ENCODE measurements at places on chromosomes 4 and X.

DNA sequence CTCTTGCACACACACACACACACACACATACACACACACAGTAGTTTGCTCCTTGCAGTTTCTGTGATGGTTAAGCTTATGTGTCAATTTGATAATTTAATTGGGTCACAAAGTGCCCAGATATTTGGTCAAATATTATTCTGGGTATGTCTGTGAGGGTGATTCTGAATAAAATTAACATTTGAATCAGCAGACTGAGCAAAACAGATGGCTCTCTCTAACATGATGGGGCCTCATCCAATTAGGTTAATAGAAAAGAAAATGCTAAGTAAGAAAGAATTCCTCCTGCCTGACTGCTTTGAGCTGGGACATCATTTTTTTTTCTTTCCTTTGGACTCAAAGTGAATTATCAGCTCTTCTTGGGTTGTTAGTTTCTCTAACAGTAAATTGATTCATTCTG, 191.2 kb upstream of the INTU start:
- no peak for DNase-seq

DNA sequence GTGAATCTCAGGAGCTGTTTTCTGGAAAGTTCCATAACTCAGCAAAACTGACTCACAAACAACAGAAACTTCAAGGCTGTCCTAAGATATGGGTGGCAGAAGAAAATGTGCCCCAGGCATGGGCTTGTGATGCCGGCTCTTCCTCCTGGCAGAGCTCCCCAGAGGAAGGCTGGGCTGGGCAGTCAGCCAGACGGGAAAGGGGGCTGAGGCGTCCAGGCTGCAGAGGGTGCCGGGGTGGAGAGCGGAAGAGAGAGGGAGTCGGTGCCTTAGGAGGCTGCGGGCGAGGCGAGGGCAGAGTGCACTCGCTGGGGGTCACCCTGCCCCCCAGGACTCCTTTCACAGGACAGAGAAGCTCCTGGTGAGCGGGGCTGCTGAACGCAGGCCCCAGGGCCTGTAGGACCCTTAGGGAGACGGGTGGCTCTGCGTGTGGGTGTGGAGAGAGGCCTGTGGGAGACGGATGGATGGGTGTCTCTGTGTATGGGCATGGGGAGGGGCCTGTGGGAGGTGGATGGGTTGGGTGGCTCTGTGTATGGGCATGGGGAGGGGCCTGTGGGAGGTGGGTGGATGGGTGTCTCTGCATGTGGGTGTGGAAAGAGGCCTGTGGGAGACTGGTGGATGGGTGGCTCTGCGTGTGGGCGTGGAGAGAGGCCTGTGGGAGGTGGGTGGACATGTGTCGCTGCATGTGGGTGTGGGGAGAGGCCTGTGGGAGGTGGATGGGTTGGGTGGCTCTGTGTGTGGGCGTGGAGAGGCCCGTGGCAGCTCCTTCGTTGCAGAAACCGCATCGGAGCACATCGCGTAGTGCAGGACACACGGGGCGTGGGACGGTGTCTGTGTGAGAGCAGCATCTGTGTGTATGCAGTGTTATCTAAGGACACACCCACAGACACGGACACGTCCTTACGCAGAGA, 15.9 kb downstream of the PCGF3 start:
- no peak for DNase-seq

GRCh38 chrX:68307769-68308168, 125.5 kb downstream of the OPHN1 start:
- peak; percentile 86 for DNase-seq

- DNase-seq, result no peak
These were observed 22.8 kb downstream of the MEPE start for GRCh38 chr4:87855559-87855958.

- DNase-seq, result peak; percentile 40
These were observed 23.4 kb downstream of the FBXO8 start for GRCh38 chr4:174260099-174260498.

DNA sequence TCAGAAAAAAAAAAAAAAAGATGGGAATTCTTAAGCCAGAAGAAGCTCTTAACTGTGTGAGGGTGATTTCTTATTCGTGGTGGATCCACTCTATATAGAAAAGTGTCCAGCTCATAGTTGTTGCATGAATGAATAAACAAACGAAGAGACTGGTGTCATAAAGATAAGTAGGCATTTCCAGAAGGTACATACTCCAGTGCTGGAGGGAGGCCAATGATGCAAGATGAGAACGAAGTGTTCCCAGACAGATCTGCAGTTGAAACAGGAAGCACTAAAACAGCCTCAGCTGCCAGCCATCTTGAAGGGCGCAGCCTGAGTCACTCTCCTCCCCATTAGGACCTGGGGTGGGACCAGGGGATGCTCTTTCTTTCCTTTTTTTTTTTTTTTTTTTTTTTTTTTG, 47.4 kb upstream of the HOPX start:
- peak; percentile 79 for DNase-seq

GRCh38 chr4:153520801-153521329, 54.7 kb downstream of the TMEM131L start:
- DNase-seq, result no peak
